ENCODE measurements at places on chromosomes 6 and 20.
A peak's percentile ranks its signal among the peaks of the same experiment; 100 is the strongest.

DNA sequence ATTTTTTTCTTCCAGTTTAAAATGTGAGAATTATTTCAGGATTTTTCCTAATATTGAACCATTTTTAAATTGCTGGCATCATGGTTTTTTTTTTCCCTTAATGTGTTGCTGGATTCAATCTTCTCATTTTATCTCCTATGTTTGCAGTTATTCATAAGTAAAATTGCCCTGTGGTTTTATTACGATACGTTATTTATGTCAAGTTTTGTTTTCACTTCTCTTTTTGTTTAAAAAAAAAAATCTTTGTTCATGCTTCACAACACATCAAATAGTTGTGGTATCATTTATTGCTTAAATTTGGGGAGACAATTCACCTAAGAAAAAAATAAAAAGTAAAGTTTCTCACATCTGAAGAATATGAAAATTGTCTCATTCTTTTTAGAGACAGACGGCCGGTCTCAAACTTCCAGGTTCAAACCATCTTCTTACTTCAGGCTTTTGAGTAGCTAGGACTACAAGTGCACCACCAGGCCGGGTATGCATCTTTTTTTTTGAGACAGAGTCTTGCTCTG, 239.3 kb upstream of the ID4 start:
- no peak for DNase-seq

- DNase-seq, result no peak
Observed at GRCh38 chr6:16625291-16626265, 135.7 kb downstream of the ATXN1 start.

GRCh38 chr20:38270869-38271605, 10.5 kb upstream of the KIAA1755 start:
- no peak for DNase-seq

DNA sequence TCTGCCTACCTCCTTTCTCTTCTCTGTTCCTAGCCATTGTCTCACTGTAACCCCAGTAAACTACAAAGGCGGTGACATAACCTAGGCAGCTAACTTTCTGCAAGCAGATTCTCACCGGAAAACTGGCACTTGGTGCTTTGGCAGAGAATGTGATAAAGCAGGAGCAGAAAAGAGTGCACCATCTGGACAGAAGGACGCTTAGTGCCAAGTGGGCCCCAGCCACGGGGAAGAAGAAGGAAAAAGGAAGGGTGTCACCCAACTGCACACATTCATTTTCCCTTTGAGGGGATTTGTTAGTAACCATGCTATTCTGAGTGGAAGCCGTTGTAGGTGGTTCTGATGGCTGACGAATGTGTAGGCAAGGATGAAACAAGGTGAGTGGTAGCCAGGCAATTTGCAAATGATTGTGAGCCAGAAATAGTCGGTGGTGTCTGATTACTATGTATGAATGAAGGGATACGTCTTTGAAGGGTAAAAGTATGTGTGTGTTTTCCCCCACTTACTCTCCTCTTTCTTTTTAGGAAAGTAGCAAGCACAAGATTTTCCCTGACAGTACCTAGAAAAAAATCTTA, 148.3 kb upstream of the STXBP5 start:
- DNase-seq, result no peak

- DNase-seq, result no peak
Observed at GRCh38 chr20:38757145-38757775, 9.0 kb downstream of the ACTR5 start.

DNA sequence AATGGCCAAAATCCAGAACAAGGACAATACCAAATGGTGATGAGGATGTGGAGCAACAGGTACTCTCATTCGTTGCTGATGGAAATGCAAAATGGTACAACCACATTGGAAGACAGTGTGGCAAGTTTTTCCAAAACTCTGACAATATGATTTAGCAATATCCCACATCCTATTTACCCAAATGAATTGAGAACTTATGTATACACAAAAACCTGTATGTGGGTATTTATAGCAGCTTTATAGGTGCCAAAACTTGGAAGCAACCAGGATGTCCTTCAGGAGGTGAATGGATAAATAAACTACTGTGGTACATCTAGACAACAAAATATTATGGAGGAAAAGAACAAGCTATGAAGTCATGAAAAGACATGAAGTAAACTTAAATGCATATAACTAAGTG, 156.5 kb downstream of the TFAP2A start:
- no peak for DNase-seq

- no peak for DNase-seq
Observed at GRCh38 chr6:13181393-13181792, 146.9 kb downstream of the TBC1D7 start.

DNA sequence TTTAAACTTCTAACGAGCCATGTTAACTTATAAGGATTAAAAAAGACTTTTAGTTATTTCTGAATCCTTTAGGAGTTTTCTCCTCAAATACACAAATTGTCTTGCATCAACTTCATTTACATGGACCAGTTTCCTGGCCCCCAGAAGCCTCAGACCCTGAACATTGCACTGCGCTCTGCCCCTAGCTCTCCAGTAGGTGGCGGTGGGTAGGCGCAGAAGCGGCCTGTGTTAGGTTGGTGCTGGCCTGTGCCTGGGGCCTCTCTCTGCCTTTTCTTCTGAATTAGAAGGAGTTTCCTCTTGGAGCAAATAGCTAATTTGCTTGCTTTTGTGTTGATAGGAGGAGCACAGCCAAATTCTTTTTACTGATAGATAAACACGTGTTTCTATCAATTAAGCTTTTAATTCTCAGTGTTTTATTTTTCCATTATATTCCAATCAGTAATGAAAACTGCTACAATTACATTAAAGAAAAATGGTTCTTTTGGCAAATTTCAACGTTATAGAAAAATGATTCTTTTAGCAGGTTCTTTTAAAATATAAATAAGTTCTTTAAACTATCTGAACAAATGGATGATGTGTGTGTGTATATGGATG, 44.4 kb downstream of the DTD1 start:
- DNase-seq, result peak; percentile 79

GRCh38 chr6:149440735-149441671, 40.9 kb downstream of the SUMO4 start:
- no peak for DNase-seq

DNA sequence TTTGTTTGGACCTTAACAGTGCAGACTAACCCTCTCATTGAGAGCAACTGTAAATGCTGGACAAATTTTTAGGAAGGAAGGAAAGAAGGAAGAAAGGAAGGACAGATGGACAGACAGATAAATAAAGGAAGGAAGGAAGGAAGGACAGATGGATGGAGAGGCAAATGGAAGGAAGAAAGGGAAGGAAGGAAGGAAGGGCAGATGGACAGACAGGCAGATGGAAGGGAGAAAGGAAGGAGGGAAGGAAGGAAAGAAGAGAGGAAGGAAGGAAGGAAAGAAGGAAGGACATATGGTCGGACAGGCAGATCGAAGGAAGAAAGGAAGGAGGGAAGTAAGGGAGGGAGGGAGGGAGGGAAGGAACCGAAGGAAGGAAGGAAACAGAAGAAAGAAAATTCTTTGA, 388.5 kb upstream of the CDH4 start:
- no peak for DNase-seq

GRCh38 chr6:34057790-34058189, 88.1 kb downstream of the GRM4 start:
- no peak for DNase-seq

GRCh38 chr20:13342469-13343242, 121.6 kb downstream of the ISM1 start:
- DNase-seq, result no peak

GRCh38 chr20:54103762-54104600, 33.6 kb upstream of the BCAS1 start:
- no peak for DNase-seq

- no peak for DNase-seq
Observed at GRCh38 chr20:19056909-19057308, 155.5 kb upstream of the SLC24A3 start.

- DNase-seq, result peak; percentile 43
Observed at GRCh38 chr6:158566207-158566818, 6.4 kb downstream of the TMEM181 start.

DNA sequence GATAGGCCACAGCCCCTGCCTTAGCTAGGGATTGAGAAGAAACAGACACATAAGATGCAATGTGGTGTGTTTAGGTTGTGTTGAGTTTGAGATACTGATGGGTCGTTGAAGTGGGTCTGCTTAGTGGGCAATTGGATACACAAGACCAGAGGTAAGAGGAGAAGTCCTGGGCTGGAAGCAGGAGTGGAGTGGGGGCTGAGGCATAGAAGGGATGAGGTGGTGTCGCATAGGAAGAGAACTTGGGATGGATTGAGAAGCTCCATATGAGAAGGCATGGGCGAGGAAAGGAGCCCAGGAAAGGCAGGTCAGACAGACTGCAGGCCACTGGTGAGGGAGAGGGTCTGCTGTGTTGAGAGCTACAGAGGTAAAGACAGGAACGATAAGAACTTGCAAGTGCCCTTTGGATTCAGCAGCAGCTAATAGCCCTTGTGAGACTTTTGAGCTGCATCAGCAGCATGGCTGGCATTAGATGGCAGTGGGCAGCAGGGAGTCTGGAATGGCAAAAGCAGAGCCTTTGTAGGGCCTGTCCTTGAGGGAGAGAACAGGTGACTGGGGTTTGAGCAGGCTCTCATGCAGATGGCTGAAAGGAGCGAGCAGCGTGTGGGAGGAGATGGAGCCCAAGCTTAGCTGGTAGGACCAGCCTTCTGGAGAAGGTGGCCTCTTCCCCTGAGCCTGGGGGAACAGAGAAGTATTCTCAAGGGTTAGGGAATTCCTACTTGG, 33.2 kb downstream of the PLCG1 start:
- DNase-seq, result peak; percentile 48

- DNase-seq, result peak; percentile 96
Observed at GRCh38 chr6:26312501-26313397, 52.2 kb upstream of the BTN3A2 start.

- DNase-seq, result no peak
Observed at GRCh38 chr20:57772349-57772964, 62.6 kb upstream of the PMEPA1 start.

DNA sequence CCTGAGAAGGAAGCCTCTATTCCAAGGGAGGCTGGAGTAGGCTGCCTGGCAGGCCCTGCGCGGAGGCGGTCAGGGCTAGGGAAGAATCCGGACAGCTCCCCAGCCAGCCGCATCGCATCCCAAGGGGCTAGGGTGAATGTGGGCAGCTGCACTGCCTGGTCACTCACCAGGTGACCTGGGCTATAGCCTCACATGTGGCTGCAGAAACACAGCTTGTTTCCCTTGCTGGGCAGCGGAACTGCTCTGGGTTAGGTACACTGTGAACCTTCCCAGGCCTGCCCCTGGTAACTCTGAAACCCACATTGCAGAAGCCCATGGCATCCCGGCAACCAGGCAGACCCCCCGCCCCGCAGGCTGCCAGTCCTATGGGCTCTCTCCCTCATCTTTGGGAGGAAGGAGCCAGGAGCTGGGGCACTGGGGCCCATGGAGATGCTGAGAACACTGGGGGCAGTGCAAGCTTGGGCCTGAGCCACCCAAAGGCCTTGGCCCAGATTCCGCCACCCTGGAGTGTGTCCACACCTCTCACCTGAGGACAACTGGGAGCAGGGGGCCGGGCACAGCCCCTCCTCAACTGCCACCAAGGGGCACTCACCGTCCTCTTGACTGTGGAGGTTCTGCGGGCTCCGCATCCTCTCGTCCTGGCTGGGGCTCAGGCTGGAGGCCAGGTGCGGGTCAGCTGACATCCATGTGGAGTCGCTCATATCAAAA, 111.0 kb downstream of the NOL4L start:
- DNase-seq, result no peak

- no peak for DNase-seq
Observed at GRCh38 chr6:133083248-133083967, 157.7 kb upstream of the EYA4 start.

DNA sequence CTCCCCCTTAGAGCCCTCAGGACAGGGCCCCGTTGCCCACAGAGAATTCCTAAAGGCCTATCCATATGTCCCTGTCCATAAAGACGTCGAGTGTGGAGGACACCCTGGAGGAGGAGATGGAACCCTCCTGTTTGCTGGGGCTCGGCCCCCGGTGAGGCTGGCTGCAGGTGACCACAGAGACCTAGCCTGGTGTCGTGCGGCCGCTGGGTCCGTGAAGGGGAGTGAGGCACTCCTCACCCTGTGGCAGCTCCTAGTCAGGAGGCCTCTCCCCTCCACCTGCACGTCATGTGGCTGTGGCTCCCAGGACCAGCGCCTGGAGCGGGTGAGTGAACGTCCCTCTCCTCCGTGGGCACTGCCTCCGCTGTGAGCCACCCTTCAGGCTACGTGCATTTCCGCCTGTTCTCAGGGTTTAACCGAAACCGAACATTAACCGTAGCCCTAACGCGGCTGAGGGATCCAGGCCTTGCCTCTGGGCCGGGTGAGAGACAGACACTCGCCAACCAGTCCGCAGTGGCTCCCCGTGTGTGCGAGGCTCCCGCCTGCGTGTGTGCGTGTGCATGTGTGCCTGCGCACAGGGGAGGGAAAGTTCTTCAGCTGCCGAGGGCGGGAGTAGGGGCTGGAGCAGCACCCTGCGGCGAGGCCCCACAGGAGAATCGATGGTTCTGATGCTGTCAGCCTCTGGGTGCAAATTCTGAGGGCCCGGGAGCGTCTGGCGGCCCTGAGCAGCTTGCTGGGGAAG, 5.9 kb upstream of the TCEA2 start:
- no peak for DNase-seq

- DNase-seq, result no peak
Observed at GRCh38 chr20:5691918-5692618, 58.1 kb upstream of the SHLD1 start.

DNA sequence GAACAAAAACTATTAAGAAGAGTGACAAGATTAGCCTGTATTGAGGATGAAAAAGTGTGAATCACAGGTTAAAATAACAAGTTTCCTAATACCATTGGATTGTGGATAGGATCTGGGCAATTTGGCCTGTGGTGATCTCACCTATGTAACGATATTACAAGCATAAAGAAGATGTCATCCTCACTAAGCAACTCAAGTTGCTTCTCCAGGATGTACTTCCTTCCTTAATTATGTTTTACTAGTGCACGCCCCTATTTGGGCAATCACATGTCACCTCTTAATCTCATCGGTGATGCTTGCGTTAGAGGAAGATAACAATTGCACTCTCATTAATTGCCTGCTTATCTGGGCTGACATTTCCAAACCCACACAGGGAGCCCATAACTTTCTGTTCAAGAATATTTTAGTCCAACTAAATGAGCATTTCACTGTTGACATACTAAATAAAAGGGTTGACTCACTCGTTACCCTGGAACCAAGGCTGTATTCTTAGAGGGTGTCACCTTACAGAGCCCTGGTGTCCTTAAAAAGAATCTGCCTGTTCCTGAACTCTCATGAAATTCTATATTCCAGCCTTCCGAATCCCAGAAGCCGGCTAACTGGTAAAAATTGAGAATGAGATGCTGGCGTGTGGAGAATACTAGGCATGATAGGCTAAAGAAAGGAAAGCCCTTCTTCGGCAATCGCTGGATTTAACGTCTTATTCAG, 88.2 kb upstream of the ATXN1 start:
- no peak for DNase-seq

DNA sequence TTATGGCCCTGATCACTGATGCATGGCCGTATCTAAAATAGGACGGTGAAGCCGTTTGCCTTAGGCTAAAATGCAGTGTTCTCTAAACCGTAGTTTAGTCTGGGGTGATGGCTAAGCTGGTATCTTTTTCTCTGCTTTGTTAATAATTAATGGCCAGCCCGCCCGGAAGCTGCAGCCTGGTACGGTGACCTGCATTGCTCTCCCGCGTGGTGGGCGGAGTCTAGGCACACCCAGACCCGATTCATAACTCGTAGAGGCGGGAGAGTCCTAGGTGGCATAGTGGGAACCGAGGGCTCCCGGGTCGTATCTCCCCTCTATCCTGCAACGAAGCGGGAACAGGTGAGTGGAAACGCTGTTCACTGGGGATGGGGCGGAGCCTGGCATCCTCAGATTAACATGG, 5.5 kb downstream of the CDH4 start:
- no peak for DNase-seq
